GM23338 (cell line): ENCODE measurements at places on chromosomes 1 and 21.
A peak's percentile ranks its signal among the peaks of the same experiment; 100 is the strongest.

DNA sequence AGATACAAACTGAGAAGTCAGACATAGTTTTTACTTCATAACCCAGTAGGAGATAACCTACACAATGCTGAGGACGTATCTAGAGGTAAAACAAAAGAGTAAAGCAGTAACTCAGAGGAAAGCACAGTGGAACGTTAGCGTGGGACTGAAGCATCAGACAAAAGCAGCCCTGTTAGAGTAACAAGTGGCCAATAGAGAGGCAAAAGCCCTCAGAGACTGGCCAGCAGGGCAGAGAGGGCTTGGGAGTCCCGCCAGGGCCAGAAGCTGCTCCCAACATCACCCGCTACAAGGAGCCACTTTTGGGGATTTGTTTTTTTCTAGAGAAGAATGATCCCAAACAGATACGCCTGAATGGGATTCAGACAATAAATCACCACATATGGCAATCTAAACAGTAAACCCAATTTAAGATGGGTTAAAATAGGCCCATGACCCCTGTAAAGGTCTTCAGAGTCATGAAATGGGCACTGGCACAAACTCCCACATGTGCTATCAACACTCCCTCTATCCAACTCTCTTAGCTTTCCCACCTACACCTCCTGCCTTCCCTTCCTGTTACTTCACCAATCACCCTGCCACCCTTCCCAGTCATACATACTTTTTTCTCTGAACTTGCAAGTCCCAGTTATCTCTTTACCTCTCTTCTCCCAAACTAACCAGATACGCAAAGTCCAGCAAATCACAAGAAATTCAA, 17.2 kb downstream of the TADA1 start:
- DNase-seq = no peak

DNA sequence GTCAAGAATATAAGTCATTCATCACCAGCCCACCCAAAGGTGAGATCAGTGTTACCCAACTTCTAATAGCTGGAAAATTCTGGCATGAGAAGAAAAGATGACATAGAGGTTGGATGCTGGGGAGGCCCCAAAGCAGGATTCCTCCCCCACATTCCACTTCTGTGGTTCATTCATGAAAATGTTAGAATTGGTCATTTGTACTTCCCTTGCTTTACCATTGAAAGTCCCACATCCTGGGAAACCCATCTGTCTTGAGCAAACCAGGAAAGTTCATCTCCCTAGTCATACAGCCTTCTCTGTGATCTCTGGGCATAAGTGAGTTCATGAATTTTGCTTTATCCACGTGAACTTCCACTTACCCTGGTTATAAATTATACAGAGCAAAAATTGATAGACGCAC, 66.8 kb downstream of the SERINC2 start:
- DNase-seq = no peak

DNA sequence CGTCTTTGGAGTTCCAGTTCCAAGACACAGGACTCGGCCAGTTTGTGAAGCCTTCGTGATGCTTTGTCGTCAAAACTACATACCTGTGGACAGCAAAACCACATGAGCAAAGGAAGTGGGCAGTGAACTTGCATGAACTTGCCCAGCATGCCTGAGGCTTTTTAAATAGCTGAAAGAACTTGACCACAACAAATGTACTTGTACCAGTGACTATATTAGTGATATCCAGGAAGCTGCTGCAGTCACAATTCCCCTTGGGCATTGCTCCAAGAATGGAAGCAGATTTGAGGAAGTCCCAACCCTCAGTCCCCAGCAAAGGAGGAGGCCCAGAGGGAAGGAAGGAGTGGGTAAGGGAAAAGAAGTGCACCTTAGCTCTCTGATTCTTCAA, 2.6 kb downstream of the FUCA1 start:
- no peak for DNase-seq

GRCh38 chr1:220730486-220730885, 17.6 kb upstream of the MTARC2 start:
- DNase-seq = no peak

GRCh38 chr1:13600762-13601453, 17.3 kb downstream of the PDPN start:
- peak; percentile 46 for DNase-seq

GRCh38 chr21:29726044-29726443, 213.8 kb downstream of the GRIK1 start:
- DNase-seq = no peak

DNA sequence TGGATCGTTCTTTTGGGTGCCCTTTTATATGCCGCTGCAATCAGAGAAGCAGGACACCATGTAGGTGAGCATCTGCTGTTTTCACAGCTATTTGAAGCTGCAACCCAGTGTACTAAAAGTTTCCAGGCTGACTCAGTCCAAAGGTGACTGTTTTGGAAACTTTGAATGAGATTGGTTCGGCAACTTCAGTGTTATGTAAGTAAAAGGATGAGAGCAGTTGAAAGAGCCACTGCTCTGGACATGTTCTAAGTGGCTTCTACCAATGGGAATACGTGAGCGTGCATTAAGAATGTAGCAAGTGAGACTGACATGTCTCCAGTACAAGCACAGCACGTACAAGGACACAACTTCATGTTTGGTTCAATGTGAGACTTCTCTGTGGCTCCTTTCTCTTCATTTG, 55.6 kb downstream of the DDR2 start:
- no peak for DNase-seq

DNA sequence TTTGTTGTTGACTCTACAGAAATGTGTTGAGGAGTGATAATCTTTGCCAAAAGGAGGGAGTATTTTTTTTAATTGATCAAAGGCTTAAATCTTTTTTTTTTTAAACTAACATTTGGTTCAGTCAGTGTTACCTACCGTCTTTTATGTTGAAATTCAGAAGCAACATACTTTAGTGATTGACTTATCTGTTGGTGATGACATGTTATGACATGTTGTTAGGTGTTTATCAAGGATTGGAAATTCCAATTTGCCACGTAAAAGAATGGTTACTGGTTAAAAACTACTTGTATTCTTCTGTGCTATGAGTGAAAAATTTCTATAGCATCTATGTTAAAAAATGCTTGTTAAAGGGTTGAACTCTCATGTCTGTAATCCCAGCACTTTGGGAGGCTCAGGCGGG, 61.2 kb downstream of the DNM3 start:
- no peak for DNase-seq

DNA sequence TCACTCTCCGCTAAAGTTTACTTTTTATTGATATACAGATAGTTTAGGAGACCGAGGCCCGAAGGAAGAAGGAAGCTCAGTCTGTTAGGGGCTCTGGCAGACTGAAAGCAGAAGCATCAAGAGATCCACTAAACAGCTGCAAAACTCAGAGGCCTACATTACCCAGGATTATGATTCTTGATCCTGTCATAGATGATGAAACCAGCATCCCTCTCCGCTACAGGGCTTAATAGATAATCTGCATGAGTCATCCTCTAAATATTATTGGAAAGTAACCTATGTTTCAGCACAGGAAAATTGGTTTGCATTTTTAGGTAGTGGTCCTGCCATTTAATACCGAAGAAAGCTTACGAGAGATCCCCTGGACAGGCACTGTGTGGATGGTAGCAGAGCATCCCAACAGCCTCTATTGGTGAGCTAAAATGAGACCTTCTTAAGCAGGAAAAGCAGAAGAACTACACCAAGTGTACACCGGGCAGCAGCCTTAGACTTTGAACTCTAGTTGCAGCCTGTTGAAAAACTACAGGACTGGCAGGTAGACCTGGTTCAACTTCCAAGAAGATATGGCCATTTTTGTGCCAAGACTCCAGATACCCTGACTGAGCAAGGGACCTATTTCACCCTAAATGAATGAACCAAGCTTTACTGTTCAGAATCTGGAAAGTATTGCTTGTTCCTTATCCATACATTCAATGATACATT, 6.8 kb downstream of the CASQ2 start:
- no peak for DNase-seq

- no peak for DNase-seq
Measured at GRCh38 chr1:239826211-239826610, 265.5 kb upstream of the FMN2 start.

DNA sequence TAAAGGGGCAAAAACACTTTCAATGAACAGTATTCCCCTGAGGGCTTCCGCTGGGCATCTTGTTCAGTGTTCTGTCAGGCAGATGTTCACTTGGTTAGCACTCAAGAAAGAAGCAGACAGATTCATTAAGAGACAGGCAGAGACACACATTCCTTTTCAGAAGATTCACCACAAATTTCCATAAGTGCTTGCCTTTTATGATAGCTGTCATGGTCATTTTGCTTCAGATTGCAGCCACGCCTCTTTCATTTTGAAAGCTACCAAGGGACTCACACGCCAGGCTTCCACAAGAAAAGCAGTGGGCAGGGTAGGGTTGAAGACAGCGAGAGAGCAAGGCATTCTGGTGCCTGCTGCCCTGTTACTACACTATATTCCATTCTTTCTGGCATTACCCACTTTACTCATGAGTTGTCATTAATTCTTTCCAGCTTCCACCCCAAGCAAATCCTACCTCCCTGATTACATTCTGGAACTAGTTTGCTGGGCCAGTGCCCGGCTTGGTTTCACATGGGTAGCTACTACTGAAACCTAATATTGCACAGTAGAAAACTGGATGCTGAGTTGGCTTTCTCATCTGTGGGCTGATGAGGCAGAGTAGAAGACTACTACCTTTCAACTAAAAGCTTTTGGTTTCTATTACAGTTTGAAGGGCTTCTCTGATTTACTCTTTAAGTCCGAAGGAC, 91.2 kb upstream of the COL24A1 start:
- DNase-seq = no peak

GRCh38 chr1:179953974-179954492, 577 bp upstream of the CEP350 start:
- peak; percentile 35 for DNase-seq

GRCh38 chr21:45698493-45699184, 55.1 kb downstream of the PCBP3 start:
- DNase-seq = no peak

GRCh38 chr1:75472971-75473603, 137.8 kb downstream of the SLC44A5 start:
- no peak for DNase-seq

DNA sequence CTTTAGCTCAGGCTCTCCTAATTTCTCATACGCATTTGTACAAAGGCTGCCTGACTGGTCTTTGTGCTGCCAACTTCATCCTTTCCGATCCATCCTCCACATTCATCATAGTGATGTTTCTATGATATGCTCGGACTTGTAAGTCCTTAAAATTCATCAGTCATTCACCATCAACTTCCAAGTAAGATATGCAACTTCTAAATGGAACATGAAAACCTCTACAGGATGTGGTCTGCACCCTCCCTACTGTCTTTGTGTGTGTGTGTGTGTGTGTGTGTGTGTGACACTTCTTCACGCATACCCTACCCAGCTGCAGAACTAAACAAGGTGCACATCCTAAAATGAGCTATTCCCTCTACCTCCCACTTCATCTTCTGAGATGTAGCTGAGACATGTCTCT, 397.9 kb upstream of the NR5A2 start:
- no peak for DNase-seq

GRCh38 chr1:154429118-154429517, 24.0 kb downstream of the IL6R start:
- DNase-seq = no peak

- peak; percentile 46 for DNase-seq
Measured at GRCh38 chr1:184399192-184399847, 12.5 kb downstream of the C1orf21 start.

- DNase-seq = no peak
Measured at GRCh38 chr1:54159733-54160316, 7.0 kb upstream of the CDCP2 start.

- peak; percentile 84 for DNase-seq
Measured at GRCh38 chr1:167052389-167052788, 37.8 kb downstream of the GPA33 start.

DNA sequence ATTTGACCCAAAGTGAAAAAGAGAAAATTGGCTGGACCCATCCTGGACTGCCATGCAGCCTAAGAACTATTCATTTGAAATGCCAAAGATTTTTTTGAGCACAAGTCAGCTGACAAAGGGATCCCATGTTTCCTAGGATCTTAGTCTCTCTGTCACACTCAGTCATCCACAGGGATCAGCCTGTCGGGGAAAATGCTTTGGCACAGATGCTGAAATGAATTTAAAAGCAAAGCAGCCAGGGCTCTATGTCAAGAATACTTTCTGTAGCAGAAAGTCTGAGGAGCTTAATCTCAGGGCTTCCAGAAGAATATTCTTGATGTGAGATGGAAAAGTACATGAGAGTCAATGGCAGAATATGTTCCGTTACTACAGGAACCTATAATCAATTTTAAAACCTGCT, 1900.8 kb downstream of the MRPL39 start:
- DNase-seq = no peak

GRCh38 chr1:207032528-207033017, at the start of gene C1orf116:
C1orf116 (minus strand) TSS chr1:207032756; CDS start chr1:207027598, 5,158 bp downstream.
- DNase-seq = peak; percentile 97

- peak; percentile 88 for DNase-seq
Measured at GRCh38 chr1:52662645-52663313, 29.8 kb downstream of the SHISAL2A start.

DNA sequence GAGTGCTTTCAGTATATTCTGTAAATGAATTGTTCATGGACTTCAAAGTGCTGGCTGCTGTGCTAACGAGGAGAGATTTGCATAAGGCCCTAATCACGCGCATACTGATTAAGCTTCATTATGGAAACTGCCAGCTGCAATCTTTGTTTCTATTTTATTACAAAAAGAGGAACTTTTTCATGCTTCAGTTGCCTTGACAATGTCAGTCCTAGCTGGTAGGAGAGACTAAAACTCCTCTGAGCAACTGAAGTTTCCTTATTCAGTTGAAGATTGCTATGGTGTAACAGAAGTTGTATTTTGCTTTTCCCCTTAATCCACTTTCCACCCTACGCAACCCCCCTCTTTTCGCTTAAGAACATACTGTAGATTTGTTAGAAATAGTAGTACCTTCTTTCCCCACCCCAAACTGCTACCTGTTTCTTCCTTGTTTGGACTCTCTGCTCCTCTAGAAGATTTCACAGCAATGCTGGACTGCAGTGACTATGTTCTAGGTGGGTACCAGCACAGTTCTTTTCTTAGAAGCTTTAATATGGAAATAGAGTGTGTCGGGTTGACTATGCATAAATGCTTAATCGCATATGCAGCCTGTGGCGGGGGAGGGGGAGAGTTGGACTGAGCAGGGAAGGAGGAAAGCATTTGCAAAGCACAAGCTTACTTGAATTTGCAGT, 108.3 kb downstream of the POU2F1 start:
- DNase-seq = peak; percentile 56

- DNase-seq = no peak
Measured at GRCh38 chr1:213541641-213542040, 446.1 kb upstream of the PROX1 start.

DNA sequence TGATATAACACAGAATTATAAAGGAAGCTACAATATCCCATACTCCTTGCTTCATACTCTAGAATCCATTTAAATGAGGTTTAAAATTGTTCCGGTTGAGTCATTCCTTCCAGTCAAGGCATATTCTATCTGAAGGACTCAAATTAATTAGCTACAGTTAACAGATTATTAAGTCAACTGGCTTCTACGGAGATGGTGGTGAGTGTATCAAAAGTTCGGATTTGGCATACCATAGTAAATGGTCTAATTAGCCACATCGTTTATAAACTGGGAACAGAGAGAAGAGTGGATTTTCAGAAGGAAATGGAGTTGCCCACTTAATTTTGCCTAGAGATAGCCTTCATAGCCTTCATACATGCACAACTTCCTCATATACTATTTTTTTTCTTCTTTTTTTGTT, 1095.3 kb downstream of the TTLL7 start:
- DNase-seq = no peak
